ENCODE measurements at places on chromosomes 3 and 15.
A peak's percentile ranks its signal among the peaks of the same experiment; 100 is the strongest.

DNA sequence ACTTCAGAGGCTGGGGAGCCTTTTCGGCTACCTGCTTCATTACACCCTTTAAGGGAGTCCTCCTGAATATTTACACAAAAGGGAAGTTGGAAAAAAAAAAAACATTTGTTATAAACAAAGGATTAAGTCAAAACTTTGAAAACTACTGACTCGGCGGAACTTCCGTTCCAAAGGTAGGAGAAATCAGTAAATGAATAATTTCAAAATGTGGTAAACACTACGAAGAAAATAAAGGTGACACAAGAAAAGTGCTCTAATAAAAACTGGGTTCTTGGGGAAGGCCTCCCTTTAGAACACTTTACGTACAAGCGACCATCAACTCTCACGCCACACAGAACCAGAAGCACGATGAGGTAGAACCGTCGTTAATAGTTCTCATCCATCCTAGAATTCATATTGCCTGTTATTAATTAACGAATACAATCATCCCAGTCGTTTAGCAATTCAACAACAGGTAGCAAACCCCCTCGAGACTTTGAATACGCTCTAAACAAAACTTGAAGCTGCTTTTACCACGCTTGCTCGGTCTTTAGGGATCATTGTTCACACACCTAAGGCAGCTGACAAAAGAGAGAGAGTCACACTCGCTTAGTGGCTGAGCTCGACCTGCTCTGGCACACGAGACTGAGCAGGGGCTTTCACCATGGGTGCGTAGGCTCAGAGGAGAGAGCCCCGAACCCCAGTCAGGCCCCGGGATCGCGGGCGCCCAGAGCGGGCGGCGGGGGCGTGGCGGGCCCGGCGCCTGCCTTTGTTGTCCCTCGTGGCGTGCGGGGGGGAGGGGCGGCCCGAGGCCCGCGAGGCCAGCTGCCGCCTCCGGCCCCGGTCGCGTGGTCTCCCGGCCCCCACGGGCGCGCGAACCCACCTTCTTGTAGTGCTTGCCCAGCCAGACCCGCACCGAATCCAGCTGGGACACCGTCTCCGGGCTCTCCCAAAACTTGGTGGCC, 680 bp downstream of the SMARCC1 start:
- DNase-seq, result peak; percentile 20

DNA sequence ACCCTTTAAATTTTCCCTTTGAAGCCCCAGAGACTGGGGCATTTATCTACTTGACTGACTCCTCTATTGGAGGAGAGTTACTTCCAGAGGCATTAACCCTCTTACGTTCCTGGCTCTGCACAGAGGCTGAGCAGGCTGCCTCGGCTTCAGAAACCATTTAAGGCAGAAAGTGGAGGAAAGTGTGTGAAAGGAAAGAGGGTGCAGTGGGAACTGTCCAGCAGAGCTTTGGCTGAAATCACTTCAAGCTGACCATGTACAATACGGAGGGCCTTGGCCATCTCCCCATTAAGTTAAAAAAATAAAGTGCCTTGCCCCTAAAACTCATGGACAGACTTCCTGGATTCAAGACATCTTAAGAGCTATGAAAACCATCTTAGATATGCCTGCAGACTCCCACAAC, 238.7 kb downstream of the SV2B start:
- DNase-seq, result peak; percentile 12

DNA sequence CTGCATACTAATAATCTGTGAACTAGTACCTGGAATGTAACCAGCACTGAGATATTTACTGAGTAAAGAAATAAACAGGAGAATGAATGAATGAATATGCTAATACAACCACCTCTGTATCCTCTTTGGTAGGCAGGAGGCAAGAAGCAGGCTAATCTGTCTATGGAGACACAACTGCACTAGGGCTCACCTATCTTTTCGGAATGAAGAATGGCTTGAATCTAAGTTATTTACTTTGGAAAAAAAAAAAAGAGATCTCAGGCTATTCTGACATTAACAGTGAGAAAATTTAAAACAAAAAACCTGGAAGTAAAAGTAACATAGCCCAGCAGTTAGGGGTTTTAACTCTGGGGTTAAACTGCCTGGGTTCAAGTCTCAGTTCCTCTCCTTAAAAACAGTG, 174.2 kb downstream of the FOXP1 start:
- peak; percentile 37 for DNase-seq

DNA sequence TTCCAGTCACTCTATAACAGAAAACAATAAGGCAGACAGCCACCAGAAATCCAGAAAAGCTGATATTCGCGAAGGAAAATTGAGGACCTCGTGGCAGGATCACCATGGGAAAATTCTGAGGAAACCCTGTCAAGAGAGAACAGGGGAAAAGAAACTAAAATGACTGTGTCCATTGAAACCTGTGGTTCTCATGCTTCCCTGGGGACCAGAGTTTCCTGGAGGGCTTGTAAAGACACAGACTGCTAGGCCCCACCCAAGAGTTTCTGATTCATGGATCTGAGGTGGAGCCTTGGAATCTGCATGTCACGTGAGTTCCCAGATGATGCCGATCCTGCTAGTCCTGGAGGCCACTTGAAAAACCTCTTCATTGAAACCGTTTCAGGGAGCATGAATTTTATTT, 420.5 kb downstream of the EPHB1 start:
- no peak for DNase-seq

DNA sequence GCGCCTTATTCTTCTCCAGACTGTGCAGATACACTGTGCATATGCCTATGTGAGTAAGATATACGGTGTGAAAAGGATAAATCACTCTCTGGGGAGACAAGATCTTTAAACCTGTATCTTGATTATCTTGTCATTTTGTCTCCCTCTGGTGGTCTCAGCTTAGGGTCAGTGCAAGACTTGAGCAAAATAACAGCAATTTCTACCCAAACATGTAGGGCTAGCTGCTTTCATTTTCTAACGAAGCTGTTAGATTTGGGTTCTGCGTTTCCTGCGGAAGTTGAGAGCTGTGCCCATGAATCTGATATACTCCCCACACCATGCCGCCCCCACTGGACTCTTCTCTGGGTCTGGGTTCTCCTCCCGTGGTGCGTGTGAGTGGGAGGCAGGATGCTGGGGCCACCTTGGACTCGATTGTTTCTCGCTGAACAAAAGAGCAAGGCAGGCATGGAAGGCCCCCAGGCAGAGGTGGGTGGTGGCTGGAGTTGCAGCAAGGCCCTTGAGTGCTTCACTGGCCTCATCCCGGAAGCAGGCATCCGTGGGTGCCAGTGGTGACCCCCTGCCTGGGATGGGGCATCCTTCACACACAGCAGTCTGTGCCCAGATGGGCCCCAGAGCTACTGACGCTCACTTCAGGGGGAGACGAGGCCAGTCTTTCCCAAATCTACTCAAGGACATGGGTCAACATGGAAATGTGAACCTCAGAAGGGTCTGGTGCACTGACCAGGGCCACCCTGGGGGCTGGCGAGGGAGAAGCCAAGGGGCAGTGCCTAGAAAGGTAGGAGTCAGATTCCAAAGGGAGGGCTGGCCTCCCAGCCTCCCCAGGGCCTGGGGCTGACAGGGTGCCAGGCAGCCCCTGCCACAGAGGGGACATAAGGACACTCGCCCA, 179.6 kb downstream of the NSMCE3 start:
- DNase-seq, result peak; percentile 34

DNA sequence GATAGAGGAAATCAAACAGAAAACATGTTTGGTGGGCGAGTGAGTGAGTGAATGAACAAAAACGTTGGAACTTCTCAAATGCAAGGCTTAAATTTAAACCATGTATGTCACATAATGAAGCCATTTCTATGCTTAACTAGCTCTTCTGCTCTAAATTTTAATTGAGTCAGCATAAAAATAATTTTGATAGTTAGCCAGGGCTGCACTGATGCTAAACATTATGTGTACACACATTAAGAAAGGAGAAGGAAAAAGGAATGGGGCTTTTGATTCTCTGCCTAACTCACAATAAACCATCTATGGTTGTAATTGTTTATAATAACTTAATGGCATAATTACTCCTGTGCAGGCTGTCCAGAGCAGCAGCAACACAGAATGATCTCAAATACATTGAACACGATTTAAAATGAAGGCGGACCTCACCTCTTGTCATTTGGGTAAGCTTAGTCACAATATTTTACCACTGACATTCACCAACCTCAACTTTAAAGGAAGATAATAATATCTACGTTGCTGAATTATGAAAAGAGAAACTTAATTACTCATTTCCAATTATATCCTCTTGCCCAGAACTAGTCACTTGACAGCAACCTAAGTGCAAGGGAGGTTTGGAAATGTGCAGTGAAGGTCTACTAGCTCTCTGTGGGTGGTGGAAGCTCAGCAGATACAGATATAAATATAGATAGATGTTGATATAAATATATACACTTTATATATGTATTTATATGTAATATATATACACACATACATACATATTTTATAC, 318.4 kb upstream of the TRIM42 start:
- DNase-seq, result no peak

- no peak for DNase-seq
These were observed 347.0 kb upstream of the LMCD1 start for GRCh38 chr3:8154617-8155016.

- DNase-seq, result no peak
These were observed 489.1 kb downstream of the MAGI1 start for GRCh38 chr3:65549626-65549959.

DNA sequence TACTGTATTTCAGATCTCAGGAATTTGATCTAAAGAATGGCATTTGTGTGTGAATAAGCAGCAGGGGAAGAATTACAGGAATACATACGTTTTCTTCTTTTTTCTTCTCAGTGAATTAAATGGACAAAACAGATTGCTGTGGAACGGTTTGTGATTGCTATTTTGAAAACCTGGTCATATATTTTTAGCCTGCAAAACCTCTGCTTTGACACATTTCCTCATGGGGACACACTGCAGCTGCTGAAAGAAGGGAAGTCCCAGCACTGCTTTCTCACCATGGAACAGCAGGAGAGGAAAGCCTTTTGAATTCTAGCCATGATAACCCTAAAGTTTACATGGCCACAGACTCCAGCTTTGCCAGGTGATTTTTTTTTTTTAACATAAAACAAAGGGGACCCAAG, 315.0 kb downstream of the OXSM start:
- DNase-seq, result peak; percentile 41

GRCh38 chr15:98718426-98719136, 70.2 kb downstream of the IGF1R start:
- peak; percentile 31 for DNase-seq

GRCh38 chr15:90030376-90030775, 29.3 kb downstream of the ZNF710 start:
- DNase-seq, result peak; percentile 19

DNA sequence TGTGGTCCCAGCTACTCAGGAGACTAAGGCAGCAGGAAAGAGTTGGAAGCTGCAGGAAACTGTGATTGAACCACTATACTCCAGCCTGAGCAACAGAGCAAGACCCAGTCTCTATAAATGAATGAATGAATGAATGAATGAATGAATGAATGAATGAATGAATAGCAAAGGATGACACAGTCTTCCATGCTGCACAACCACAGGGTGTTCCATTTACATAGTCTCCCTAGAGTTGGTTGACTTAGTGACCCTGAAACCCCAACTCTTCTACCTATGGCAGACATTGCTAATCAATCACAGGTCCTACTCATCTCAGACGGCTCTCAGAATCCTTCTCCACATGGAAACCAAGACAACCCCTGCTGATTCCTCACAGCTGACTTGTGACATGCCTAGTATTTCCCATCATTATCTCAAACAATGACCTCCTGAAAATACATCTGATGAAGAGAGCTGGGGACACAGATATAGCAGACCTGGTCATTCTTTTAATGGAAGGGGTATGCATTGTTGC, 2.1 kb downstream of the IQCF5 start:
- no peak for DNase-seq

DNA sequence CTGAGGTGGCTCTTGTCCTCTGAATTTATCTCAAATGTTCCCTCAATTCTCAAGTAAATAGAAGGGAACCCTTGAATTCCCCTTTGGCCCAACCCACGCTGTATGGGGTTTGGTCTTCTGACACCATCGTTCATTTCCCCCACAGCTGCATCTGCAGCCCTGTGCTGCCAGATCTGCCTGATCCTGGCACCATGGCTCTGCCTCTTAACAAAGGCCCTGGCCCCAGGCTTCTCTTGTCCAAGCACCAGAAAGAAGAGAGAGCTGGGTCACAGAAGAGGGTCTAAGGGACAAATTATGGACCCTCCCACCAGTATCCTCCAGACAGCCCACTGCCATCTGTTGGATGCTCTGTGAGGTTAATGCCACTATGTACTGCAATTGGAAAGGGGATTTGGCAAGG, 1.8 kb downstream of the MAP1A start:
- DNase-seq, result no peak

GRCh38 chr3:126013751-126014156, 44.8 kb downstream of the ROPN1B start:
- DNase-seq, result no peak

GRCh38 chr15:31489801-31490646, 163.4 kb downstream of the KLF13 start:
- DNase-seq, result peak; percentile 48

DNA sequence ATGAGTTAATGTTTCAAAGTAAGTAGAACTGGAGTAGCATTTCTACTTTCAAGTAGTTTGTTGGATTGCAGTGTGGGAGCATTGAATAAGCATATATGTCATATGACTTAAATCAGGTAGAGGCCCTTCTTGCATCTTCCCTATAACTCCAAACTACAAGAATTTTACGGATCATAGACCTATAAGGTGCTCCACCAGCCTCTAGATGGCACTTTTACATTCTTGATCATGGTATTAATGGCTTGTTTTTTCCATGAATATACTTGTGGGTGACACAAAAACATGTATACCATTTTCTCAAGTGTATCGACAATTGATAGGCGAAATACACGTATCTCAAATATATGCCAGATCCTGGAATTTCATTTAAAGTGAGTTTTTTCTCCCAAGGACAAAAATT, 311.1 kb downstream of the ZPLD1 start:
- no peak for DNase-seq

DNA sequence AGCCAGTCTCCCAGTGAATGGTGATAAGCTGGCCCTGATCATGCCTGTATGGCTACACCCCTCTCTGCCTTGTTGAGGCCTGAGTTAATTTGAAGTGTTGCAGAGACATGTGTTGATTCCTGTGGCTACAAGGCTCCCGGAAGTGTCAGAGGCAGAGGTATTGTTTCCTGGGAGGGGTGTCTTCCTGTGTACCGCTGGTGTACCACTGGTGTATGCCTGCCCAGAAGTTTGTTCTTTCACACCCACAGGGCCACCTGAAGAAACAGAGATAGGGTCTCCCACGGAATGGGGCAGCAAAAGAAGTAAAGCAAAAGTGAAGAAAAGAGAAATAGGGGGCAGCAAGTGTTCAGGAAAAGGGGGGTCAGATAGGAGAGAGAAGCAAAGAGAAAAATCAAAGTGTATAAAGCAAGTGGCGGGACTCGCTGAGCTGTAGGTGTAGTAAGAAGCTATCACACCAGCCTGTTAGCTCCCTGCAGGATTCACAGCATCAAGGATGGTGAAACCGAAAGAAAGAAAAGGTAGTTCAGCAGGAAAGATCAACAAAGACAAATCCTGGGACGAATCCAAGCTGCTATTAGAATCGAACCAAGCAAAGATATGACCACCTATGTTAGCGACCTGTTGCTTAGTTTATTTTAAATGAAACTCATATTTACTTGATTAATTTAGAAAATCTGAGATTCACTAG, 36.6 kb upstream of the CD47 start:
- DNase-seq, result no peak

GRCh38 chr15:81948222-81948621, 97.6 kb downstream of the MEX3B start:
- peak; percentile 61 for DNase-seq
